ENCODE measurements at places on chromosomes 13 and 19. TPM values are rescaled to one million over a fixed set of nuclear protein-coding genes. Genes with fewer than 3 reads are reported as not detected.
A peak's percentile ranks its signal among the peaks of the same experiment; 100 is the strongest.

DNA sequence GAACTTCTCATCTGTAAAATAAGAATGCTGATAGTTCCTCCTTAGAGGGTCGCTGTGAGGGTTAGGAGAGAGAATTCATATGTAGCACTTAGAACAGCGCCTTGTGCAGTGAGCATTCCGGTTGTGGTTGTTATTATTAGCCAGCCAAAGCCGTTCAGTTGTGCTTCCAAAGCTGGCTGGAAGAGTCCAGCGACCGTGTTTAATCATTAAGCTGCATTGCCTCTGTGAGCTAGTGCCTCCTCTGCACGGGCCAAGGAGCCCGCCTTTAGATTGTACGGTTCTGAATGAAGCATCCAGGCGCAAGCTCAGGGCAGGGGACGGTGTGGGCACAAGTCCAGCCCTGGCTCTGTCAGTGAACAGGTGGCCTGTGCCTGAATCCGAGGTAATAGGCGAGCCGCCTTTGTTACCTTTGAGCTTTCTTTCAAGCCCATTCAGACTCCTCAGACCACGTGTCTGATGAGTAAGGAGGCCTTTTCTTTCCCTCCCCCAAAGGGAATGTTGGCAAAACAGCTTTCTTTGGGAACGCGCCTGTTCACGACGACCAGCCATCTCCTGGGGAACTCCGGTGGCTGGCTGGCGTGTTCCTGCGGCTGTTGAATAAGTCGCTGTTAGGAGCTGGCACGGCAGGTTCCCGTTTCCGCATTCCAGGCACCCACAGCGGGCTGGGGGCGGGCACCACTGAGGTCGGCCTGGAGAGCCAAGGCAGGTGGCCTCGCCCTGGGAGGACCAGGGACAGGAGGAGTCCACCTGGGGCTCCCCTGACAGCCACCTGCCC is 25.1 kb downstream of the SIPA1L3 start:
- peak; percentile 96 for DNase-seq

The SPRYD7 gene
- 15.1 TPM for total RNA-seq

DNA sequence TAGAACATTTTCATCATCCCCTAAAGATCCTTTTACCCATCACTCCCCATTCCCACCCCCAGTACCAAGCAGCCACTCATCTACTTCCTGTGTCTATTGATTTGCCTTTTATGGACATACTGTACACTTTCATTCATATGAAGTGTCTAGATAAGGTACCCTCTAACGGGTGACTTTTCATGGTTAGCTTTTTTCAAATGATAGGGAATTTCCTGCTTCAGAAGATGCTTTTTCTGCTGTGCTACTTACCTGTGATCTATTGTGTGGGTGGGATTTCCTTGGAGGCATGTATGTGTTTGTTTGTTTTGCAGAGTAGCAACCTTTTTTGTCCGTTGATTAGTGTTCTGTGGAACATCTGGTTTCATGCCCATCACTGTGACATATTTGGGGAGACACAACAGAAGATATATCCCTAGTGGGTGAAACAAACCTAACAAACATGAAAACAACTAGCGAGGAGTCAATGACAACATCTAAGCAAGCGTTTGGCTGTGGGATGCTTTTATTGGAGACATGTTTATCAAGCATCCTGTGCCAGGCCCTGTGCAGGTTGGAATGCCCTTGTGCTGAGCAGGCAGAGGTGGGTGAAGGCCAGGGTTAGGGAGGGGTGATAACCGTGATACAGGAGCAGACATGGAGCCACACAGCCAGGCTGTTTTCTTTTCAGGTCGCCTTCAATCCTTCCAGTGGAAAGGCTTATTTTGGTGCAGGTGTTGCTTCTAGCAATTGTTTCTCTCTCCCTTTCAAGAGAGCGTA is 17.6 kb downstream of the SPINT2 start:
- no peak for DNase-seq

- no peak for DNase-seq
Measured at GRCh38 chr19:660793-661426, 2.1 kb downstream of the RNF126 start.

The ZNF331 gene
- total RNA-seq = 5.8 TPM

DNA sequence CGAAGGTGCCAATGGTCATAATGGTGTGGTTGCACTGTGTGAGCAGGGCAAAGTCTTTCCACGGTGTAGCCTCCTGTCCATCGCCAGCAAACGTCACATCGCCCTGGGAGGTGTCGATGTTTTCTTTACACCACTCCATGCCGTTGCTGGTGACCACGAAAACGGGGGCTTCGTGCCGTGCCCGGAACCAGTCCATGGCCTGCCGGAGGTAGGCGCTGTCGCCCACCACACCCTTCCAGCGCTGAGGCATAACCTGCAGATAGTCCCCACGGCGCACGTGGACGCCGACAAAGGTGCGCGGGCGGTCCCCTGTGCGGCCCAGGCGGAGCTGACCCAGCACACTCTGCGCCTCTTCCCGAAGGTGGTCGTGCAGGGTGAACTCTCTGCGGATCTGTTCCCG is 2.1 kb downstream of the FUT1 start:
- no peak for DNase-seq

- DNase-seq = no peak
Measured at GRCh38 chr19:46404753-46405468, 8.5 kb downstream of the CCDC8 start.

GRCh38 chr13:66790861-66791260 is 439.3 kb downstream of the PCDH9 start:
- no peak for DNase-seq

The PCDH9 gene
- 7.2 TPM for total RNA-seq

The CAMSAP3 gene
- 6.7 TPM for total RNA-seq

- no peak for DNase-seq
Measured at GRCh38 chr13:42153199-42154113, 105.0 kb downstream of the DGKH start.

- DNase-seq = peak; percentile 95
Measured at GRCh38 chr13:95714142-95714832, 37.3 kb downstream of the DNAJC3 start.

GRCh38 chr13:99812625-99813024 is 158.9 kb downstream of the ZIC5 start:
- peak; percentile 30 for DNase-seq

GRCh38 chr19:3554254-3555083 is 2.9 kb downstream of the MFSD12 start:
- no peak for DNase-seq

The PLVAP gene
- total RNA-seq = not detected

DNA sequence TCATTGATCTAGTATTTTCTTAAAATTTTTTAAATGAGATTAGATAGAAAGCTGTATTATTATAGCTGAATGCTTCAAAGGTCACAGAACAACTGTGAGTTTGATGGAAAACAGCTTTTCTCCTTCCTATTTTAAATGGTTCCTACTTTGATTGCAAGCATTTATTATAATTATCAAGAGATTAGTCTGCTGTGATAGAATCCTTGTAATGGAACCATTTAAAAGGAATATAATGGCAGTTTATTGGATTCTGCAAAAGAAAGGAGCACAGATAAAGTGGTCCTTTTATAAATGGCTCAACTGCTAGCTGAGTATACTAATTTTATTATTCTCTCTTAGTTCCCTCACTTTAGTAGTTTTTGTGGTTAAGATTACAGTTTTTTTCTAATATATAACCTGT is 87.0 kb downstream of the MAB21L1 start:
- no peak for DNase-seq

The GJB6 gene
- total RNA-seq = not detected

- DNase-seq = no peak
Measured at GRCh38 chr19:47209319-47210179, 21.4 kb downstream of the BBC3 start.

GRCh38 chr13:50549221-50549942 is 294.1 kb downstream of the DLEU7 start:
- no peak for DNase-seq
